SW 1271 (cell line): ENCODE measurements at places on chromosomes 2 and 18.

GRCh38 chr2:219636941-219637841 lies 9.8 kb downstream of the SLC4A3 start:
- no peak for DNase-seq

DNA sequence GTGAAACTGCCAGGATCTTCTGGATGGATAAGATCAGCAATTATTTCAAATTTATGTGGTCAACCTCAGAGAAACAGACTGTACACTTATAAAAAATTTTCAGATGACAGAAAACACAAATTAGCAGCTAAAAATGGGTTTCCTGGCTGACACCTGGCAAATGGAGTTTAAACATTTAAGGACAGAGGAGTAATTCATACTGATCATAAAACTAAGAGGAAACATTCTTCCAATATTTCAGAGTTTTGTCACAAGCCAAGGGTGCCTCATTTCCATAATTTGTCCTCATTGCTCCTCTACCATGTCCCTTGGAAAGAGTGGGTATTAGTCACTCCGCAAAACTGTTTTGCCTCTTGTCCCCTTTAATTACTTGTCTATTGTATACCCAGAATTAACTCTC lies 70.2 kb downstream of the TMEFF2 start:
- no peak for DNase-seq

- no peak for DNase-seq
Measured at GRCh38 chr2:62099523-62100175, 96.3 kb upstream of the B3GNT2 start.

DNA sequence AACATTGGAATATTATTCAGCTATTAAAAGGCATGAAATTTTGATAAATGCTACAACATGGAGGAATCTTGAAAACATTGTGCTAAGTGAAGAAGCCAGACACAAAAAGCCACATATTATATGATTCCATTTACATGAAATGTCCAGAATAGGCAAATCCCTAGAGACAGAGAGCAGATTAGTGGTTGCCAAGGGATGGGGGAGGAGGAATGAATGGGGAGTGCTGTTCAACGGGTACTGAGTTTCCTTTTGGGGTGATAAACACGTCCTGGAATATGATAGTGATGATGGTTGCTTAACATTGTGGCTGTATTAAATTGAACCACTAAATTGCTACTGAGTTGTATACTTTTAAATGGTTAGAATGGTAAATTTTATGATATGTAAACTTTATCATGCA lies 8.9 kb upstream of the TWSG1 start:
- DNase-seq, result no peak

- no peak for DNase-seq
Measured at GRCh38 chr2:122478117-122478516, 722.7 kb downstream of the TSN start.

- no peak for DNase-seq
Measured at GRCh38 chr2:81984969-81985637, 1680.6 kb upstream of the LRRTM1 start.

- no peak for DNase-seq
Measured at GRCh38 chr2:12688091-12688490, 28.6 kb upstream of the TRIB2 start.

GRCh38 chr2:12177455-12178288 lies 431.2 kb downstream of the LPIN1 start:
- DNase-seq, result no peak

DNA sequence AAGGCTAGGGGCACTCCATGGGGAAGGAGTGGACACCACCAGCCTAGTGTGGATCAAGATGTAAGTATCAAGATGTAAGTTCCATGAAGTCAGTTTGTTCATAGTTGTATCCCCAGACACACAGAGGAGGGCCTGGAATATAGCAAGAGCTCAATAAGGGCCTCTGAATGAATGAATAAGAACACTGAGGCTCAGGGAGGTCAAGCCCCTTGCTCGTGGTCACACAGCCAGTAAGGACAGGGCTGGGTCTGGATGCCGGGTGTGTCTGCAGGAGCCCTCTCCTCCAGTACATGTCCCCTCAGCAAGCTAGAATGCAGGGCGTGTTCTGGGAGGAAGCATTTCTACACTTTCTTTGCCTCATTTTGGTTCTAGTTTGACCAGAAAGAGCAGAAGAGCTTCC lies 2.9 kb downstream of the RUFY4 start:
- DNase-seq, result no peak
